ENCODE measurements at places on chromosomes 6 and 20.

- DNase-seq, result no peak
Measured at GRCh38 chr20:53738039-53738944, 144.7 kb upstream of the ZNF217 start.

DNA sequence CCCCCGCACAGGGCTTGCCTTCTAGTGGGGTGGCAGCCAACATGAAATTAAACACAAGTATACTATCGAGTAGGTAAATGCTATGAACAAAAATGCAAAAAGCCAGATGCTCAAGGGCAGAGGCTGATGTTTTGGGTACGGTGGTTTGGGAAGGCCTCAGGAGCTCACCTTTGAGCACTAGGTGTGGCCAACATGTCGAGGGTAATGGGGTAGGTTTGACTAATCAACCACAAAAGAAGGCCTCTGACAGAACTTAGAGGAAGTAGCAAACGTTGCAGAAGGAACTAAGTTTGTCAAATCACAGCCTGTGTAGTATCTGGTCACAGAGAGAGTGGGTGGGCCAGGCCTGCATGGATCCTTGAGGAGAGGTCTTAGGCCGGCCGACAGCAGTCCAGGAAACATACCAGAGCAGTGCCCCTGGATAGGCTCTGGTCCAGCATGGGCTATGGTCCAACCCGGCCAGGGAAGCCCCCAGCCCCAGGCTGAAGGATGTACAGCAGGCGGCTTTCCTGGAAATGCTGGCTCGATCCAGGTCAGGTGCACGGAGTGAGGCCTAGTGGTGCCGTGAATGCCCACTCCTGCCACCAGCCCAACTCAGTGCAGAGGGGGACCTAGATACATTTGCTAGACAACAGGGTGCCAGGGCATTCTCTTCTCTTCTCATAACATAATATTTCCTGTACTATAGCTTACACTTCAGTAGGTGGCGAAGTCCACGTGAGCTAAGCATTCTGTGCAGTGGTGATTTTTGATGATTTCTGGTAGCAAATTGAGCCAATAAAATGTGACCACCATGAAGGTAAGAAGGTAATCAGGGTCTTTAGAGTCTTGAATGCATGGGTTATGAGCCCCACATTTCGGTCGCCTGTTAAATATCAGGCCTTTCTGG lies 56.3 kb upstream of the CD93 start:
- no peak for DNase-seq

DNA sequence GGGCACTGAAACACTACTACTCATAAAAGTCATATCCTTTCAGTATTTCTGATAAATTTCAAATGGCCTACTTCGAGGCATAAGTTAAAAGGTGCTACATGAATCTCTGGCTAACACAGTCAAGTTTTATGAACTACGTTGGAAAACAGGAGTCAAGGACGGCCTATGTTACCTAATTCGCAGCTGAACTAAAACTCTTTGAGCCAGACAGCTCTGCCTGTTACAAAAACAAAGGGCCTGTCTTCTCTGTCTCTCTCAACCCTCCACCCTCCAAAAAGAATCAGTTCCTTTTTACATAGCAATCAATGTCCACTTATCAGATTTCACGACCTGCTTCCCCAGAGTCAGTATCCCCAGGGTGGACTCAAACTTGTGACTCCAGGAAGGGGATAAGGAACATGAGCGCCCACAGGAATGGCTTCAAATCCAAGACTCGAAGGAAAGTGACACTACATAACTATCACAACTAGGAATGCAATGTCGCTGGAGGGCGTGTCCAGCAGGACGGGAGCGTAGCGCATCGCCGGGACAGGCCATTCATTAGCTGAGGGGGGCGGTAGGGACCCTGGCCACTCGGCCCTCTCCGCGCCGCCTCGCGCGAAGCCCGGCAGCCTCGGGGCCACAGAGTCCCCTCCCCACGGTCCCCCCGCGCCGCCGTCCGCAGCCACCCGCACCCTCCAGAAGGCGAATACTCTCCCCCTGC lies 591 bp downstream of the IBTK start:
- peak; percentile 52 for DNase-seq

DNA sequence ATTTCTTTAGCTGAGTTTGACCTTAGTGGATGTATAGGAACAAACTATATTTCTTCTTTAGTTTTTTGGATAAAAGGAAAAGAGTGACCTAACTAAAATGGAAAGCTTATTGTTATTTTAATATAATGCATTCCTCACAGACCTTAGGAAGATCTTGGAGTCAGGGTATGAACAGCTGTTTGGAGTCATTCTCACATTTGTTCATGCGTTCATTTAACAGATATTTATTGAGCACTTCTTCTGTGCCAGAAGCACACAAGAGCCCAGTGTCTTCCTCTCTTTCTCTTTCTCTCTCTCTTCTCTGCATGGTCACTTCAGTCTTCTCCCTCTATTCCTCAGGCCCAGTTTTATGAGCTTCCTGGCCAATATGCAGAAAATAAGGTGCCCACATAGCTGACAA lies 744.0 kb upstream of the MAP3K7 start:
- DNase-seq, result no peak

GRCh38 chr6:84061174-84061573 lies 27.6 kb downstream of the MRAP2 start:
- DNase-seq, result no peak

GRCh38 chr20:46423882-46424482 lies 17.6 kb upstream of the ELMO2 start:
- no peak for DNase-seq

DNA sequence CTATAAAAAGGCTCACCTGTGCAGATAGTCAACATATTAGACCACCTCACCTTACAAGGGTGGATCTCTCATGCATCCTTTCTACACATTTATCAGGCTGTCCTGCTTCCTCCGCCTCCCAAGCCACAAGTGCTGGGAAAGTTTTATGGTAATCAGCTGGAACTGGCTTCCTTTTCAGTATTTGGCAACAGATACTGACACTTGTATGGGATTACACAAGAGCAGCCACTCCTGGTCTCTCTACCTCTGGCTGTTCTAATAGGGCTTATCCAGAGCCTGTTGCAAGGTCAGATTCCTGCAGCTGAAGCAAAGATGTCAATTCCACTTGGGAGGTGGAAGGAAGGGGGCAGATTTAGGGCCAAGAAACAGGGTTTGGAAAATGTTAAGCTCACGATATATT lies 503 bp upstream of the GPLD1 start:
- DNase-seq, result no peak

DNA sequence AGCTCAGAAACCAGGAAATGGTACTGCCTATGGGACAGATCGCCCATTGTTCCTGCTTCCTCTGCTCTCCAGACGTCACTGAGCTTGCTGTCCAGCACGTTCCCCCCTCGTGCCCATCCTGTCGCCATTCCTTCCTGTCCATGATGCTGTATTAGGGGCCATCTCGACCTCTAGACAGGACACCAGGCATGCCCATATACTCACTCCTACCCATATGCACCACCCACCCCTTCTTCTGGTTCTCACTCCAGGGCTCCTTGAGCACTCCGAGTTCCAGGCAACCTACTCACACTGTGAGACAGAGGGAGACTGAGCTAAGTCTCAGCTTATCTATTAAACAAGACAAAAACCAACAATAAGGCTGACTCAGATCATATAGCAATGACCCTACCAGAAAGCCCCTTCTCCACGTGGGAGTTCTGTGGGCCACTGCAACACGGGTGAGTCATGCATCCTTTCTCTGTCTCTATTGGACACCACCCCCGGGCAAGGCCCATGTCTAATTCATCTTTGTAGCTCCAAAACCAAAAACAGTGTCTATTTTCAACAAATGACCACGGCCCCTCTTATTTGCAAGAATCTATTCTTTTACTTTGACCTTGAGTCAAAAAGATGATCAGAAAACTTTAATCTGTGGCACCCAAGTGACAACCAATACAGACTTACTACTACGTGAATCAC lies 65.7 kb downstream of the PSMG4 start:
- DNase-seq, result peak; percentile 91

DNA sequence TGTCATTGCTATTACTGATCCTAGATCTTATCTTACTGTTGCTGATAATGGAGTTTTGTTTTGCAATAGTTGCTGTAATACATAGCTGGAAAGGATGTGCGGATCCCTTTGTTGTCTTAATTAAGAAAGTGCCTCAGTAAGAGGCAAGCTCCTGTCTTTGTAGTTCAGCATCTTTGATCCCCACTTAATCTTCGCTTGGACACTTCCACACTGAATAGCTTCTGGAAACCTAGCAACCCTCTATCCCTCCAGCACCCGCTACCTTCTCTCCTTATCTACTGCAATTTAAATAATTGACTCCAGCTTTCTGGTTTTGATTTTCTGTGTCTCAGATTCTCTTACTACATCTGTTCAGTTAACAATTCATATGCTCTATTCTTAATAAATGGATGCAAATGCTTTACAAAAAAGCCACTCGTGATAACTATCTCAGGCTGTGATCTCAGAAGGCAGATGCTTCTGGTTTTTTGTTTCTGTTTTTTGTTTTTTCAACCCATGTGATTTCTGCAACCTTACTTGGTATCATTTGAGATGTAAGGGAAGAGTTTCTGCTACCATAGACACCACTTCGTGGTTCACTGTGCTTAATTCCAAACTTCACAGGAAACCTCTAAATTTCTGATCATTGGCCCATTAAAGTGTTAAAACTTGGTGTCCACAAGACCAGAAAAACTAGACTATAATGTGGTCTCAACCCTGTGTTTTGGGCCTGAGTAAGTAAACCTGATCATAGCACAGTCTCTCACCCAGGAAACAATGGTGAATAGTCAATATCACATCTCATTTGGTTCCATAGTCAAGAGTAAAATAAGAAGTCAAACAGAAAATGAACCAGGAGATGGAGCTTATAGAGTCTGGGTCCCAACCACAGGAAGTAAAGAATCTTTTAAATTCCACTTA lies 352.1 kb upstream of the SOX4 start:
- no peak for DNase-seq

DNA sequence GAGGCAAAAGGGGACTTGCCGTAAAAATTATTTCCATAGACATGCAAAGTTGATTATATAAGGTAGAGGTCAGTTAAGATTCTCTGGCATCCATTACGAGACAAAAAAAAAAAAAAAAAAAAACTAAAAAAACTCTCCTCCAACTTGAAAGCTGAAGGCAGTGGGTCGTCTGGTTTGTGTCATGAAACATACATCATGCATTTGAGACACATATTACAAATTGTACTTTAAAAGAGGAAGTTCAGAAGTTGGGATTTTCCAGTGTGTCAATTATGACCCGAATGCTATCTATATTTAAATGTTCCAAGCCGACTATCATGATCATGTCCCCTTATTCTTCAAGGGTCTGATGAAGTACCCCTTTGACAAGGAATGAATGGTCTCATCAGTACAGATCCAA lies 125.1 kb downstream of the ZNF217 start:
- DNase-seq, result no peak

GRCh38 chr6:121485359-121485811 lies 49.9 kb downstream of the GJA1 start:
- no peak for DNase-seq

- DNase-seq, result no peak
Measured at GRCh38 chr20:58554541-58554940, 39.3 kb upstream of the APCDD1L start.

DNA sequence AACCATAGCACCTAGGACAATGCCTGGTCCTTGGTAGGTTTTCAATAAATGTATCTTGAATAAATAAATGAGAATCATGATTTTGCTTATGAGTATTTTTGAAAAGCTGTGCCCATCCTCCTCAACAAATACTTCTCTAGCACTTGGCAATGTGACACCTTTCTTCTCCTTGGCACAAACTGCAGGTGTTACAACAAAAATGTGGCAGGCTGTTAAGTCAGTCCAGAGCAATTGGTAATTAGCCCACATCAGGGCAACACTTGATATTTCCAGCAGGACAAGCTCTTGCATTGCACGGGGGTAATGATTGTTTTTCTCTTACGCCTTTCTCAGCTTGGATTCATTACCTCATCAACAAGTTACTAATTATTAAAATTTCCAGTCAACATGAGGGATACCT lies 31.6 kb upstream of the SNX9 start:
- no peak for DNase-seq

- no peak for DNase-seq
Measured at GRCh38 chr6:129882510-129883023, 21.5 kb upstream of the TMEM244 start.

- no peak for DNase-seq
Measured at GRCh38 chr20:2838847-2839671, 1.4 kb downstream of the PCED1A start.

DNA sequence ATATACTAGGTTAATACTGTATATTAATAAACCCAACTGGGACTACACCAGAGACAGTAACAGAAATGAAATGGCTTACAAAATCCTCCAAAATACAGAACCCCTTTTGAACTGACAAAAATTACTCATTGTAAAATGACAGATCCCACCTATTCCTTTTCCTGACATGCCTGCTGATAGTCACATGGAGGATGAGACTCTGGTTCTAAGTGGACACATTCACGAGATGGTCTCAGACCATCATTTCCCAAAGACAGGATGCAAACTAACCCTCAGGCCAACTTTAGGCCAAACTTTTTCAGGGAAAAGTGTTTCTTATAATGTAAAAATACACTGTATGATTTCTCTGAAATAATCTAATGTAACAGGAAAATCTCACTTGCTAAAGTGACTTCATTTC lies 22.5 kb downstream of the TBC1D7 start:
- no peak for DNase-seq

- no peak for DNase-seq
Measured at GRCh38 chr6:152471456-152472265, 165.5 kb downstream of the SYNE1 start.

DNA sequence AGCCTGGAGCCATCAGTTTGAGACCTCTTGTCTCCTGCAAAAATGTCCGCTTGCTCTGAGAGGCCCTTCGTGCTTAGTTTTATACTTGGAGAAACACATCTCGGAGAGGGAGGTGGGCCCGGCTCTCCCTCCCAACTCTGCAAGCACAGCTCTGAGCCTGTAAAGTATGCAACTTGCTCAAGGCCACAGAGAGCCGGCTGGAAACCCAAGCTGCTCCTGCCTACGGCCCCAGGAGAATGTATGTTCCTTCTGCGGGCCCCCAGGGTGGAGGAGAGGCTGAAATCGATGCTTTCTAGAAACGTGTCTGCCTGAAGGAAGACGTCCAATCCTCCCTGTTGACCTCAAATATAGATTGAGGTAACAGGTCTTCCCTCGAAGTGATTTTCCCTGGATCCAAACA lies 205.4 kb downstream of the PREX1 start:
- DNase-seq, result no peak

DNA sequence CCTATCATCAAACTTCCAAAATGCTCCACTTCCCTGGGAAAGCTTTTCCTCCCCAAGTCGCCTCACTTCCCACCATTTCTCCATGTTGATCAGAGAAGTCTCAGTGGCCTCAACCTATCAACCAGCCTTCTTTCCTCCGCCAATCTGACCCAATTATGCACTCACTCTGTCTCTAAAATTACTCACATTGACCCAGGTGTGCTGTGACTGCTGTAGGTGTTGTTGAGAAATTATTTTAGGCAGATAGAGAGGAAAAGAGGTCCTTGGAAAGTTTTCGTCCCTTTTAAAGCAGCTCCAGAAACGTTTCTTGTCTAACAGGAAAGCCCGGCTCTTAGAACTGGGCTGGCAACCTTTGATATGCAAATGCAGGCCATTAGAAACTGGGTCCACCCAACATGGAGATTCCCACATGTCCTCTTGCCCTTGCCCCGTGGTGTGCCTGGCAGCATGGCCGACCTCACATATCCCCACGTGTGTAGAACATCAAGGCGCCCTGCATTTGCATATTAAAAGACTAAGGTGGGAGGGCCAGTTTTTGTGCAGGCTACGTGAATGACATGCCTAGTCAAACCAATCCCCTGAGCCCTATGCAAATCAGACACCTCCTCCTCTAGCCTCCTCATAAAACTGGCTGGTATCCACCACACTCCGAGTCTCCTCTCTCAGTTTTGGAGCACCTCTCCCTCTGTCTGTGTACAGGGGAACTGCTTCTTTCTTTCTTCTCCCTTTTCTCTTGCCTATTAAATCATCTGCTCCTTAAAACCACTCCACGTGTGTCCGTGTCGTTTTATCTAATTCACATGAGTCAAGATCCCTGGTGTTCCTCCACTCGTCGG lies 12.9 kb downstream of the IPCEF1 start:
- DNase-seq, result no peak
